Stimulated activated CD8-positive, alpha-beta memory T cell treated with anti-CD3 and anti-CD28 coated beads, Interleukin-4, amount 100 ng/mL, for 1 hour (primary cell): ENCODE measurements at places on chromosomes 11 and 22.

GRCh38 chr11:121311373-121311772 is 18.8 kb downstream of the SC5D start:
- no peak for DNase-seq

GRCh38 chr11:65315866-65316226 is 1.2 kb downstream of the CDC42EP2 start:
- DNase-seq, result no peak

DNA sequence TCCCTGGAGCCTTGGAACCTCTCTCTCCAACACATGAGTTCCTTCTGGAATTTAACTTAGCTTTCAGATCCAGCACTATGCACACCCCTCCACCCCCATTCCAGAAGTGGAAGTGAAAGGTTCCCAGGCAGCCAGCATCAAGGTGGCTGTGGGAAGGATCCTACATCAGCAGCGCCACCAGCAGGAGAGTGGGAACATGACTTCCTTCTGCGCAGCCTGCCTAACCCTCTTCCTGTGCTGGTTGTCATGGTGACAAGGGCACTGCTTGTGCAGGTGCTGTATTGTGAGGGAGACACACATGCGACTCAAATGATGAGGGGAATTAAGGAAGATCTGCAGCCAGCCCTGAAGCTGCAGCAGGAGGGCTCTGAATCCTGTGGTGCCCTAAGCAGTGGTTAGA is 904.5 kb upstream of the API5 start:
- DNase-seq, result no peak

- no peak for DNase-seq
These were observed 40.6 kb upstream of the MN1 start for GRCh38 chr22:27842201-27842600.

- DNase-seq, result no peak
These were observed 50.5 kb upstream of the SHISAL1 start for GRCh38 chr22:44363013-44363979.

DNA sequence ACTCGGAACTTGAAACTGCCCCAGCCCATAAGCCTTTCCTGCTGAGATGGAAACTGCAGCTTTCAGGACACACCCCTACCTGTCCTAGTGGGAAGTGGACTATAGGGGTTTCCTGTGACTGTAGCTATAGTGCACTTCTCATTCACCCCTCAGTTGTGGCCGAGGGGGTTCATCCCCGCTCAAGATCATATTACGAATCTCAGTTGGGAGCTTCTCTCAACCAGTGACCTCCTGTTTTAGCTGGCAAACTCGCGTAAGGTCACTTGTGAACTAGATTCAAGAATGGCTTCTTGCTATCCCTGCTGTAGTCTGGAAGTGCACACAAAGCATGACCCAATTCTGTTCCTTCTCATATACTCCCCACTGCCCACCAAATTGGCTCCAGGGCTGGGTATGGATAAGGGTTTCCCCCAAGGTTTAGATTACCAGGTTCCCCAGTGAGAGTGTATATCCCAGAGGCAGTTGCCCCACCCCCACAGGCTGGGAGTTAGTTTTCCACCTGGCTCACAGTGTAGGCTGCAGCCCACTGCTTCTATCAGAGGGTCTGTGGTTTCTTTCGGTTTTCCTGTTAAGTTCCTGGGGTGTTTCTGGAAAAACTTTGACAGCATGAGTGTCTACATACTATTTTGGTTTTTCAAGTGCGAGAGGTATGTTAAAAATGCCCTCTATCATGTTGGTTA is 812.9 kb downstream of the JRKL start:
- DNase-seq, result no peak

- DNase-seq, result no peak
These were observed 783.6 kb downstream of the BRD1 start for GRCh38 chr22:49044091-49044490.

DNA sequence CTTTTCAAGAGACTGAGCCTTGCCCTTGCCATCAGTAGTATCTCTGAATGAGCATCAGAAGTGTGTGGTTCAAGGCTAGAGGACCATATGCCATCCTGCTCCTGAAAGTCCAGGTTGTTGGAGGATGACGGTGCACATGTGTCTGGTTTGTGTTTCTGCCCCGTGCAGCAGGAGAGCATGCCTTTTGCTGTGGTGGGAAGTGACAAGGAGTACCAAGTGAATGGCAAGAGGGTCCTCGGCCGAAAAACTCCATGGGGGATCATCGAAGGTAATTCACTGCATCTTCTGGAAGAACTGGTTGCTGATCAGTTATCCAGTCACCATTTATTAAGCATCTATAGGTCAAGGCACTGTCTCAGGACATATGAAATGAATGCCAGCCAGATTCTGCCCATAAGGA is 6.1 kb upstream of the WBP2NL start:
- no peak for DNase-seq

DNA sequence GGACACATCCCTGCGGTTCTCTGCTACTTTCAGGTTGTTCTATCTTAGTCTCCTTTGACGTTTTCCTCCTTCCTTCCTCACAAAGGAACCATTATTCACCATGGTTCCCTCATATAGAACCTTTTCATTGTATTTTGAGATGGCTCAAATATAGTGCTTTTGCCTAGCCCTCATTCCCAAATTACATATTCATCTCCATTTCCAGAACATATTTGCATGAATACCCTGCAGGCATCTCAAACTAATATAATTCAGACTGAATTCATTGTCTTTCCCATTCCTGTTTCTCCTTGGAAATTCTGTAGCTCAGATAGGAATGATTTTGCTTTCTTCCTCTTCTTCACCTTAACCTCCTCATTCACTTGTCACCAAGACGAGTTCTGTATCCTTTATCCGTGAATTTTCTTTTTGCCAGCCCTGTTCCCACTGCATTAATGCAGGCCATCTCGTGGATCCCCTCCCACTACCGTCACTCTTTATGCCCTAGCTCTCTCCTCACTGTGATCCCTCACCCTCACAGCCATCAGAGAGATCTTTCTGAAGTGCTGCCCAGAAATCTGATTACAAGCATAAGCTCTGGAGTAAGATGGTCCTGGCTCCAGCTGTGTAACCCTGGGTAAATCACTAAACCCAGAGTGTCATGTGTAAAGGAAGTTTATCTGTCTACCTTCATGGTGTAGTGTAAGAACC is 23.3 kb downstream of the PIWIL4 start:
- no peak for DNase-seq

- DNase-seq, result no peak
These were observed 3.0 kb upstream of the MYBPC3 start for GRCh38 chr11:47355283-47356128.
